ENCODE measurements at places on chromosomes 7 and 10.
A peak's percentile ranks its signal among the peaks of the same experiment; 100 is the strongest.

- DNase-seq: no peak
Observed at GRCh38 chr10:24869354-24870015, 82.9 kb downstream of the PRTFDC1 start.

DNA sequence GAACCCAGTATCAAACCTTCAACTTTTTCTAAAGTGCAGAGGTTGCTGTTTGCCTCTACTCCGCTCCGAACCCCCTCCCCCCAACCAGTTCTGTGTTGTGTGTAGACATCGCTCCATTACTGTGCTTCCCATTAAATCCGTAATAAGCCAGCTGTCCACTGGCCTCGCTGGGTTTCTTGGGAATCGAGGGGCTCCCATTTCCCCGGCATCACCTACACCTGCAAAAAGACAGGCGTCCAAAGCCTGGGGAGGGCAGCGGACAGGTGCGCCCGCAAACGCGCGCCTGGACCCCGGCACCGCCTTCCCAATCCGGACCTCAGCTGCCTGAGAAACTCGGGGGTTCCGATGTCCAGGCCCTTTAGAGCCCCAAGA lies 631 bp downstream of the RTKN2 start:
- DNase-seq: no peak

DNA sequence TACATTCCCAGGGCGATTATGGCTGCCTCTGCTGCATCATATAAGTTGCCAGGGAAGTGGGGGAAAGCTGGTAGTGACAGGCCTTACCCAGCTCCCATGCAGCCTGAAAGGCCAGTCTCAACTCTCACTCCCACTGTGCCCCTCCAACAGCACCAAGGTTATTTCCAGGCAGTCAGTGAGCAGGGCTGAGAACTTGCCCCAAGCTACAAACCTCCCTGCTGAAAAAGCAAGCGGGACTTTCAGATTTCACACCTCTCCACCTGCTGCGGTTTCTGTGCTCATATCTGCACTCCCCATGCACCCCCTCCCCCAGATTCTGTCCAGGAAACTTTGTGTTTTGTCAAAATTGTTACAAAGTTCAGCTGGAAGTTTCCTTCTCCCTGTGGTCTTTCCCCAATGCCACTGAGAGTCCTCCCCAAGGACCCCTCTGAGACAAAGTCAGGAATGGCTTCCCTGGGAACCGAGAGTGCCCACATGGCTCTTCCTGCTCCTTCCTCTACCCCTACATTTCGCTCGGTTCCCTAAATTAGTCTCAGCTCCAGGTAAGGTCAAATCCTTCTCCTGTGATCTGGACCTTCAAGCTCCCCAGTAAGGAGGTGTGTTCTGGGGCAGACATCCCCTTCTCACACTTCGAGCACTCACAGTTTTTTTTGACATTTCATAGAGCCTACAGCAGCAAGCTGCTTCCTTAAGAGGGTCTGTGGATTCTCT lies 25.3 kb upstream of the WNT2 start:
- no peak for DNase-seq

GRCh38 chr7:20778063-20778721 lies 8.5 kb downstream of the SP8 start:
- DNase-seq: no peak

GRCh38 chr7:105705427-105705826 lies 124.1 kb upstream of the EFCAB10 start:
- DNase-seq: no peak

DNA sequence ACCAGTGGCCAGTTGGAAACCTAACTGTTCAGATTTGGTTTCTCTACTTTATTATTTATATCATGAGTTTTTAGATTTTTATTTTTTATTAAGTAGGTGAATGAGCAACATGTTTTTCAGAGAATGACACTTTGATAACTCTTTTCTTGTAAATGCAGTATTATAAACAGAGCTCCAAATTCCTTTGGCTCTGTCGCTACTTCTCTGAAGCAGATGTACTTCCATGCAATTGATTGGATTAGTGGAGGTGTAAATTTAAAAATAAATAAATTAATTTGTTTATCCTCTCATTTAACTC lies 34.3 kb upstream of the ICA1 start:
- no peak for DNase-seq

DNA sequence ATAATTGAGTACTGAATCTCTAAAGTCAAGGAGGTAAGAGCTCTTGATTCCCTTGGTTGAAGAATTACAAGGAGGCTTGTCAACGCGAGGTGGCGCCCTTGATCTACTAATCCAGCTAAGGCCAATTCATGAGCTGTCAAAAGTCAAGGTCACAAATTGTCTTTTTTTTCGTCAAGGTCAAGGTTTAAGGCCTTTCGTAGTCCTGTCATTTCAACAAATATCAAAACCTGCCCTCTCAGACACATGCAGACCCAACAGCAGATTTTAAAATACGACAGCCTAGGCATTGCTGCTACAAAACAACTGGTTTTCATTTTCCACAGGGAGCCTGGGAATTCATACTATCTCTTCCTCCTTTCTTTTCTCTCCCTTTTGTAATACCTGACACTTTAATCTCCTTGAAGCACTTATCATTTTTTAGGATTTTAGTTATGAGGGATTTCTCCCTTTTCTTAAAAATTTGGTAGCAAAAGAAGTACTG lies 3.6 kb downstream of the HOXA13 start:
- DNase-seq: peak; percentile 78

GRCh38 chr10:122402548-122403131 lies 28.1 kb downstream of the PLEKHA1 start:
- DNase-seq: no peak

DNA sequence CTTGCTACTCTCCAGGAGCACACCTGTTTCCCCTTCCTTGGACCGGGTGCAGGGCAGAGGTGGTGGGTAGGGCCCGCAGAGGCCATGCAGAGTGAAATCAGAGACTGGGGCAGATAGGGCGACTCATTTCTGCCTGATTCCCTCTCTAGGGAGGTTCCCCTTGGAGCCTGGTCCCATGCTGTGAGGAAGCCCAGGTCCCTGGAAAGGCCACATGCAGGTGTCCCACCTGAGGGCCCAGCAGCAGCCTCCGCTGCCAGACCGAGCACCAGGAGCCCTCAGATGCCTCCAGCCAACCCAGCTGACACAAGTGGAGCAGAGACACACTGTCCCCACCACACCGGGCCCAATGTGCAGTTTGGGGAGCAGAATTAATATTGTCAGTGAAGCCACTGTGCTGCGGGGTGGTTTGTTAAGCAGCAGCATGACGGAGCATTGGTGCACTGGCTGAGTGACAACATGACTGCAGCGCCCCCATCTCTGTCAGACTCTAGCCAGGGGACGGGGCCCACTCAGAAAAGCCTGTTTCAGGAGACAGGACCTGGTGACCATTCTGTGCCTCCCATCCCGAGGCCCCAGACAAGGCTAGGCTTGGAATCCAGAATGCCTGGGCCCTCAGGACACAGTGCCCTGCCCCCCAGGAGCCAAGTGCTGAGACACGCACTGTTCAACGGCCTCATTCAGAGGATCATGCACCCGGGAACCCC lies 30.4 kb upstream of the RET start:
- DNase-seq: no peak

- DNase-seq: no peak
Observed at GRCh38 chr7:2412587-2413201, 9.3 kb downstream of the CHST12 start.

- no peak for DNase-seq
Observed at GRCh38 chr7:28941633-28942032, 16.5 kb downstream of the TRIL start.
